ENCODE measurements at places on chromosomes 5 and 9.

DNA sequence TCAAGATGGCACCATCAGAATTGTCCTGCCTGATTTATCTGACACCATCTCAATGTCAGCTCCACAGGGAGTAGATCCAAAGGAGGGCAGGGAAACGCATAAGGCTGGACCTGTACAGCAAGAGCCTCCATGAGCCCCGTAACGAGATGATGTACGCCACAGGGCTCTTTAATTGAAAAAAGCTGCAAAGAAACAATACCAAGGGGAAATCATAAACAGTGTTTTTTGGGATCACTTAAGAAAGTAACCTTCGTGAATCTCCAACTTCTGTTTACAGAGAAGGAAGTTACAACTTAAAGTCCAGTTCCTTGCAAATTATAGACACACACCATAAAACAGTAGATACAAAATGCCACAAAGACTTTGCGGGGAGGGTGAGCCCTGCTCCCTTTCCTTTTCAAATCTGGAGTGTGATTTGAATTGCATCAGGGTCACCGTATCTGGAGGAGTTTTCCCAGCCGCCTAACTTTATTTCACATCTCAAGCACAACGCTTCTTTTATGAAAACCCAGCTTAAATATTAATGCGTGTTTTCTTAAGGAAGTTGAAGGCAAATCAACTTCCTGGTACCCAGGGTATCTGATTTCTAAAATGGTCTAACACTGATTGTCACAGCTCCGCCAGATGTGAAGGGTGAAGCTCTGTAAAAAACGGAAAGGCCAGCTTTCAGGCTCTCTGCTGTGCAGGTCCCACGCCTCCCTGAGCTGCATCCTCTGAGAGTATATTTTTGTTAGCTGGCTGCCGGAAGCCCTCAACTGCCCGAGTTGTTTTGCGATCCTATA lies 88.9 kb downstream of the EBF1 start:
- DNase-seq: no peak

GRCh38 chr5:3911773-3912172 lies 316.1 kb downstream of the IRX1 start:
- no peak for DNase-seq

DNA sequence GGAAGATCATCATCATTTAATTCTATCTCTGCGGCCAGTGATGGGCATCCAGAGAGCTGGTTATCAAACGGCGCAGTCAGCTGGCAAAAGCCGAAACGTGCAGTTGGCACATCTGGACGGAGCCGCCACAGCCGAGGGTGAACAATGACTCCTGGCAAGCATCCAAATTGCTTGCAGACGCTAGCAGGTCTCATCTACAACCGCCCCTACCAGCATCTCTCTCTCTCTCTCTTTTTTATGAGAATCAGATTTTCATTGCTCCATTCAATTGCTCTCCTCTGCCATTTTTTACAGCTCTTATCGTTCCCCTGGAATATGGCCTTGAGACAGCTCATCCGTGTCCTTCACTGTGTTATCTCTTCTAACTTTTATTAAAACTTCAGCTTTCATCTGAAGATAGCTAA lies 165.2 kb downstream of the MAPKAP1 start:
- DNase-seq: no peak

DNA sequence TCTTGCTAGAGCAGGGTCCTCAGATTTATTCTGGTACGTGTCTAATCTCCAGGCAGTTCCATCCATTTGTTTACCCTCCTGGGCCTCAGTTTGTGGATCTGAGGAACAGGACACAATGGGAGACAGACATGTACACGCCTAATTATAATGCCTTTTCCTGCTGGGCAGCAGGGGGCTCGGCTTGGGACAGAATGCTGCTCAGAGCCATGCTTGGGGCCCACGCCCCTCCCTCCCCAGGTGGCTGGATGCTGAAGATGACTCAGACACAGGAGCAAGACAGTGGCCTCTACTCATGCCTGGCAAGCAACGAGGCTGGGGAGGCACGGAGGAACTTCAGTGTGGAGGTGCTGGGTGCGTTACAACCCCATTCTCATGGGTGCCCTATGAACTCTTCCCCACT lies 72.7 kb upstream of the ASS1 start:
- DNase-seq: no peak

- DNase-seq: no peak
These were observed 216.0 kb upstream of the PUM3 start for GRCh38 chr9:3059781-3060468.

- no peak for DNase-seq
These were observed 145.8 kb upstream of the IQGAP2 start for GRCh38 chr5:76257225-76257833.

DNA sequence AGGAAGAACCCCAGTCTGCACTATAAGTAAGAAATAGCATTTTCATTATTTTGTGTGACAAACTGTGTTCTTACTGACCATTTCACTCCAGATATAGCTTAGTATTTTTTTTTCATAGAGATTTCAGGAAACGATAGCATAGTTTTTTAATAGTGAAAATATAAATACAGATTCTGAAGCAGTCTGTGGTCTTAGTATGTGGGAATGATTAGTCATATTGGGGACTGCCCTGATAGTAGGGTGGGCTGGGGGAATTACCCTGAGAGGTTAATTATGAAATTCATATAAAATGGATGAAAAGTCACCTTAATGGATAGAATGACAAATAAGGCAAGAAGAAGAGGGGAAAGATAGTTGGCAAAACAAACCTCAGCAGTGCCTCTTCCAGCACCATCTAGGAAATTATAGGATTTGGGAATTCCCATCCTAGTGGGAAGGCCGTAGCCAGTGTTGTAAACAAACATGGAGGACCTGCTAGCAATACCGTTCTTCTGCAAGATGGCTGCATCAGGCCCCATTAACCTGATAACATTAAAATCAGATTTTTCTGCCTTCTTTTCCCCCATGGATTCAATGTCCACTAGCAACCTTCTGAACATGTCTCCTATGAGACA lies 23.7 kb upstream of the NR3C1 start:
- DNase-seq: no peak

- DNase-seq: no peak
These were observed 36.7 kb upstream of the FUBP3 start for GRCh38 chr9:130542457-130543228.

GRCh38 chr5:132315529-132316067 lies 21.4 kb downstream of the SLC22A4 start:
- DNase-seq: no peak

- DNase-seq: no peak
These were observed 41.9 kb downstream of the GPBP1 start for GRCh38 chr5:57215629-57216195.

- DNase-seq: no peak
These were observed 58.1 kb upstream of the NEURL1B start for GRCh38 chr5:172582940-172583339.

- no peak for DNase-seq
These were observed 6.0 kb upstream of the SIL1 start for GRCh38 chr5:139204196-139204595.

GRCh38 chr5:130514984-130515690 lies 610.9 kb downstream of the CHSY3 start:
- no peak for DNase-seq

DNA sequence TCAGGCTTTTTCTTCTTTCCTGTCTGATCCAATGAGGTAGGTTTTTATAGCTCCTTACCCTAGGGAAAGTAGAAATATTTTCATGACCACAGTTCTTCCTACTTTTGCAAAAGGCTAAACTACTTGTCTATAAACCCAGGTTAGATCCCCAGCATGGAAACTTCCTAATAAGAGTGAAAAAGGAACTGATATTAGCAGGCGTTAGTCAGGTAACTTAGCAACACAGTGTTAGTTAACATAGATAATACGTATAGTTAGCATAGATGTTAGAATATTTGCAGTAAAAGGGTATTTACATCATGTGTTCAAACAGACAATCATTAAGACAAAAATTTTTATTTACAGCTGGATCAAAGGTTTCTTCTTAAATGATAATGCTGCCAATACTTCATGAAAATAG lies 162.9 kb upstream of the DAB2 start:
- no peak for DNase-seq

DNA sequence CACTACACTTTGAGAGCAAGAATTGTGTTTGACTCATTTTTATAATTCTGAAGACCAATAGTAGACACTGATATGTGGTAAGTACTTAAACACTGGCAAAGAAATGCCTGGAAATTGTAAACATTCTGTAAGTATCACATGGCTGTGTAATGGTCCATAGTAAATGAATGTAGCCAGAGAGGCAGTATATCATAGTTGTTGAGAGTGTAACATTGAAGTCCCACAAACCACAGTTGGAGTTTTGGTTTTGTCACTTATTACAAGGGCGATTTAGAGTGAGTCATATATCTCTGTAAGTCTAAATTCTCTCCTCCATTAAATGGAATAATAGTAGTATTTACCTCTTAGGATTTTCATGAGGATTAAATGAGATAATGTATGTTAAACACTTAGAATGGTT lies 181.1 kb upstream of the MEF2C start:
- no peak for DNase-seq

- DNase-seq: no peak
These were observed 57.4 kb upstream of the ANKRD55 start for GRCh38 chr5:56290378-56291078.

- DNase-seq: no peak
These were observed 101.3 kb upstream of the ADRA1B start for GRCh38 chr5:159814805-159815585.

DNA sequence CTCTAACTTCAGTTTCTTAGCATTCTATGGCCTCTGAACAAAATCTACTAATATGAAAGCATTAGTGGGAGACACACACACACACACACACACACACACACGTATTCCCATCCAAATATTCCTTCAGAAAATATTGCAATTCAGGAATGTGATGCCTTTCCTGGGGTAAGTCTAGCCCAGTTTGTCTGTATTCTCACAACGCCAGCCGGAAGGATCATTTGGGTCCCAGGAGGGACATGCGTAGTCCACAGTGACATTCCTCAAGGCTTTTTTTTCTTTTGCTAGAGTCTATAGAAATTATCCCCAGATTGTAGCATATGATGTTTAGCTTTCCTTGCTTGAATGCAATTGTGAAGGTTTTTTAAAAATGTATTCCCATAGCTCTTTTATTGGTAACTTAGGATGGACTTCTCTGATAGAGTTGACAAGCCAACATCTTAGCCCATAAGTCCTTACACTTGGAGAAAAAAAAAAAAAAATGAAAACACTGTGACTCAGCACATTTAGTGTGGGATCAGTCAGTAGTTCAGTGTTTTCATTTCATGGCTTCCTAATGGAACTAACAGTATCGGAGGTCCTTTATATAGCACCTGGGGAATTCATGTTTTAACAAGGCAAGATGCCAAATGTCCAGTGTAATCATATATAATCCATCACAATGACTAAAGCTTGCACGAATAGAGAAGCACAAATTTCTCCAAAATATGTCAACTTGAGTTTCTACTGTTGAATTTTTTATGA lies 316.5 kb downstream of the DIRAS2 start:
- DNase-seq: no peak

- no peak for DNase-seq
These were observed 920 bp downstream of the LPCAT1 start for GRCh38 chr5:1522601-1523479.

- no peak for DNase-seq
These were observed 185.4 kb downstream of the EBF1 start for GRCh38 chr5:158914008-158915000.

DNA sequence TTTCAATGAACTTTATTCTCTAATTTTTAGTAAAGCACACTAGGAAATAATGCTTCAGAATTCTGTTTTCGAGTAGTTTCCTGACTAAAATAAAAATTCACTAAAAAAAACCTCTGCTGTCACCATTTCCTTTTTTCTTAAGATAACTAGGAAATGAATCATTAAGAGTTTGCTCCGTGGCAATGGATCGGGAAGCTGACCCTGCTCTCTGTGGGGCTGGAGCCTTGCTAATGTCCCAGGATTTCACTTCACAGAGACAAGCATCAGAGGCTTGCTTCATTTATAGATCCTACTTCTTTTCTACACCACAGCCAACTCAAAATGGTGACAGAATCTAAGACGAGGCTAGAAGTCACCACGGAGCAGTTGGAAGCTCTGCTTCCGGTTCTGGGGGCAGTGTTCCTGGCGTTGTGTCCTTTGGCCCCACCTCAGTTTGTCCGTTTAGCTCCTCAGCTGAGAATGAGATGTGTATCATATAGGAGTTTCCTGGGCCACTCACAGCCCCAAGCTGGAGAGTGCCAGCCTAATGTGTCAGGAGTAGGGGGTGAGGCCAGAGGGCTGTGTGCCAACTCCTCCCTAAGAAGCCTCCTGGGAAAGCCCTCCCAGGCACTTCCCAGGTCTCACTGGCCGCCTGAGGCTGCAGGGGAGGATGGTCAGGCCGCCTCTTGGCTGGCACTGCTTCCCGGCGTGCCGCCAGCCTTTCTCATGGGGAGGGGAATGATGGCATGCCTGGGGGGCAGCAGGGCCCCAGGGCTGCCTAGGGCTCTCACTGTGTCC lies 19.6 kb downstream of the TENT4A start:
- DNase-seq: no peak

DNA sequence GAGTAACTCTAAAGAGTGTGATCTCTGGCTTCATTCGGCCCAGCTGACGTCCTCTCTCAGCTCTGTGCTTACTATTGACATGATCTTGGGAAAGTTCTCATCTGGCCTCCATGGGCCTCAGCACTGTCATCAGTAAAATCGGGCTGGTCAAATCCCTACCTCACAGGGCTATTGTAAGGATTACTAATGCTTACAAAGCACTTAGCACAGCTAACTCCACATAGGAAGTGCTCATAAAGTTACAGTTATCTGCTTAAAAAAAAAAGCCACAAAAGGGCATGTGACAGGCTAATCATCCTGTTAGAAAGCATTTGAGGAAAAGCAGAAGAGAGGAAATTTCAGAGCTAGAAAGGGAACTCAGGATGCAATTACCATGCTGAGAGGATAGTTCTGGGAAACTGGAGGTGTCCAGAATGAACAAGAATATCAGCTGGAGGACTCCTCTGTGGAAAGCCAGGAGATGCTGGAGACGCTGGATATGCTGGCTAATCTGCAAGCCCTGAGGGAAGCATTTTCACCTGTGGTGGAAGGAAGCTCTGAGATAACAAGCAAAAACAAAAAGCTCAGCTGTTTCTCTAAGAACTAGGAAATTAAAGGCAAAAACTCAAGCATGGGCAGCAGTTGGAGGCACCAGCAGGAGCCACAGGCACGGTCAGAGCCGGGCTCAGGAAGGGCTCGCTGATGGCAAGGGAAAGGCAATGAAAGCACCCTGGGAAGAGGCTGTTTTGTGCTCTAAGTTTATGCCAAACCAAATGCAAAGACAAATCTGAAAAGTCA lies 4.4 kb upstream of the BHMT start:
- DNase-seq: no peak

GRCh38 chr5:40204144-40204543 lies 475.6 kb upstream of the PTGER4 start:
- no peak for DNase-seq

DNA sequence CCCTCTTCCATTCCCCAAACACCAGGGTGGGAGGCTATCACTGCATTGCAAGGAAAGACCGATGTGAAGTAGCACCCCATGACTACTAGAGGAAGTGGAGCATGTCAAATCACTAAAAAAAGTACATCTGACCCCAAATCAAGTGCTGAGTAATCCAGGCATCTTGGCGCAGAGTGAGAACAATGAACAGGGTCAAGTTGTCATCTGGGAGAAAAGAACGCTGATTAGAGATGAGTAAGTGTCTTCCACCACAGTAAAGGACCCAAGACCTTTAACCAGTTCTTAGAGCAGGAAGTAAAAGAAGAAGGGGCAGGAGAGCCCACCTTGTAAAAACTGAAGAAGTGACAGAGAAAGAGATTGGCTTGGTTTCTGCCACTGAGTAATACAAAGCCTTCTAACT lies 75.0 kb upstream of the RAD23B start:
- DNase-seq: no peak
